ENCODE measurements at places on chromosomes 16 and 17. TPM values are rescaled to one million over a fixed set of nuclear protein-coding genes. Genes with fewer than 3 reads are reported as not detected.

The TEDC2 gene
- total RNA-seq: 19.6 TPM

The DLX3 gene
- total RNA-seq: not detected

The KIF19 gene
- 0.27 TPM for total RNA-seq

The TLCD3A gene
- 15.2 TPM for total RNA-seq

The NLGN2 gene
- total RNA-seq: 1.5 TPM

The TBX2 gene
- not detected for total RNA-seq

The SCIMP gene
- total RNA-seq: not detected

The CFAP52 gene
- not detected for total RNA-seq

The CCDC78 gene
- total RNA-seq: 2.4 TPM

The CASKIN1 gene
- total RNA-seq: 0.05 TPM

The VAMP2 gene
- 80.1 TPM for total RNA-seq

The ELMO3 gene
- total RNA-seq: 8.0 TPM

The GPR139 gene
- total RNA-seq: not detected

The OR1A1 gene
- total RNA-seq: not detected

The CA5A gene
- not detected for total RNA-seq

The ZNF469 gene
- total RNA-seq: 0.46 TPM
